Activated naive CD8-positive, alpha-beta T cell treated with anti-CD3 and anti-CD28 coated beads, Interleukin-2, amount 50 U/mL, for 16 hours (primary cell): ENCODE measurements at places on chromosomes 7 and 10.

DNA sequence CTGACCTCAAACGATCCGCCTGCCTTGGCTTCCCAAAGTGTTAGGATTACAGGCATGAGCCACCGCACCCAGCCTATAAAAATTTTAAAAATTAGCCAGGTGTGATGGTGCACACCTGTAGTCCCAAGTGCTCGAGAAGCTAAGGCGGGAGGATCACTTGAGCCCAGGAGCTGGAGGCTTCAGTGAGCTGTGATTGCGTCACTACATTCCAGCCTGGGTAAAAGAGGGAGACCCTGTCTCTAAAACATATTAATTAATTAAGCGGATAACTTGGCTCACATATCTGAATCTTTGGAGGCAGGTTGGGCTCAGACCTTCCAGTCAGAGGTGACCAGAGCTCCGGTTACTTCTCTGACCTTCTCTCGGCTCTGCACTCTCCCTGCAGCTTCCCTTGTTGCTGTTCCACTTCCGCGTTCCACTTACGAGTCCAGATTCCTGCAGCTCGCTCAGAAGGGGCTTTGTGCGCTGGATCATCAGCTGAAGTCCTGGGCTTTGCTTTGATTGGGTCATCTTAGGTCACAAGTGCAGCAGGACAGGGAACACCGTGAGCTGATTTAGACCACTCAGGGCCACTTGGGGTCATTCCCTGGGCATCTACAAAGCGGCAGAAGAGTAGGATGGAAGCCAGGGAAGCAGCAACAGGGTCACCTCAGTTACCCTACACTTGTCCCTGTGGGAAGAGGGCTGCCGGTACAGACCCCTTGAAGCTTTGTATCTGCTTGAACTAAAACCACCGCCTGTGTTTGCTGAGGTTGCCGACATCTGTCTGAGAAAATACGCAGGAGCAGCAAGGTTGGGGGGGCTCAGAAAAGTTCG lies 2.0 kb upstream of the ARPC1B start:
- no peak for DNase-seq

DNA sequence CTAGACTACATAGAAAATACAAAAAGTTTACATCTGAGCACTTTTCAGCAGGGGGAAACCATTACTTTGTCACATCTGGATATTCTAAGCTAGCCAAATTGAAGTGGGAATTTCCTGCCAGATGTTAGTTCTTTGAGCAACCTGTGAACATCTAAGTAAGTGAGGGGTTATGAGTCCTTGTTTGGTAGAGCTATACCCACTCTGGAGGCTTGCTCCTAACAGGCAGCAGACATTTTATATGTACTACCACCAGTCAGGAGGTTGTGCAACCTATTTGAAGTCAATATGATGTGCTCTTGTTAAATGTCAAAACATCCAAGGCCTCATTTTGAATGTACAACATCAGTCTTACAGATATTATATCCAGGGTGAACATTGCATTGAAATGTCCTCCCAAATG lies 143.3 kb upstream of the KAT6B start:
- DNase-seq: no peak

DNA sequence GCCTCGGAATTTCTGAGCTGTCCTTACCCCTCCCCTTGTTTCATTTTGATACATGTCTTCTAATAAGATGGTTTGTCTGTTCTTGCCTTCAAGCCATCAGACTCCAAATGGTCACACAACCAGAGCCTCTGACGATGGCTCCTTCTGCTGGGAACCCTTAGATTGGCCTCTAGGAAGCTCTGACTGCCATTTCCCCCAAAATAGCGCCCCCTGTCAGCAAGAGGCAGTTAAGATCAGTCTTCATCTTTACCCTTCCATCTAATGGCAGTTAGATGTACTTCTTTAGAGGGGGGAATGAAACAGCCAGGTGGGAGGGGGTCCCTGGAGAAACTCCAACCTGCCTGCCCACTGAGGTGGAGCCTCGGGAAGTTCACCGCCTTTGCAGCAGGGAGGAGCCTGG lies 85.8 kb upstream of the GPR22 start:
- DNase-seq: no peak

DNA sequence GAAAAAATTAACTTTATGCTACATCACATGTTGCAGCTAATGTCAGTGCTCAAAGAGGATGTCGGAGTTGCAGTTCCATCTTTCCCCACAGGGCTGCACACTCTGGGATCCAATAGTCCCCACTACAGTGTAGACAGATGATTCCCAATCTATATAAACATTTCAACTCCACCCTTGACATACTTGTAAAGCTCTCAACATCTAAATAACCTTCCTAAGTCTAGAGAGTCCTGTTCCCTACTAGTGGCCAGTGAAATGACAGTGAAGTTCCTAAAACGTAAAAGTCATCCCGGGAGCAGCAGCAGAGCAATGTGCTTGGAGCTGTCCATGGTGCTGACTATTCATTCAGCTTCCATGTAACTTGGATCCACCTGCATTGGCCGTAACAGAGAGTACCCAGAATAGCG lies 145.1 kb downstream of the GRM8 start:
- no peak for DNase-seq

GRCh38 chr7:153091477-153091876 lies 331.9 kb downstream of the ACTR3B start:
- DNase-seq: no peak

- no peak for DNase-seq
Observed at GRCh38 chr7:8434290-8435002, 1.0 kb downstream of the NXPH1 start.

- no peak for DNase-seq
Observed at GRCh38 chr10:9339716-9340115, 1285.2 kb downstream of the GATA3 start.

DNA sequence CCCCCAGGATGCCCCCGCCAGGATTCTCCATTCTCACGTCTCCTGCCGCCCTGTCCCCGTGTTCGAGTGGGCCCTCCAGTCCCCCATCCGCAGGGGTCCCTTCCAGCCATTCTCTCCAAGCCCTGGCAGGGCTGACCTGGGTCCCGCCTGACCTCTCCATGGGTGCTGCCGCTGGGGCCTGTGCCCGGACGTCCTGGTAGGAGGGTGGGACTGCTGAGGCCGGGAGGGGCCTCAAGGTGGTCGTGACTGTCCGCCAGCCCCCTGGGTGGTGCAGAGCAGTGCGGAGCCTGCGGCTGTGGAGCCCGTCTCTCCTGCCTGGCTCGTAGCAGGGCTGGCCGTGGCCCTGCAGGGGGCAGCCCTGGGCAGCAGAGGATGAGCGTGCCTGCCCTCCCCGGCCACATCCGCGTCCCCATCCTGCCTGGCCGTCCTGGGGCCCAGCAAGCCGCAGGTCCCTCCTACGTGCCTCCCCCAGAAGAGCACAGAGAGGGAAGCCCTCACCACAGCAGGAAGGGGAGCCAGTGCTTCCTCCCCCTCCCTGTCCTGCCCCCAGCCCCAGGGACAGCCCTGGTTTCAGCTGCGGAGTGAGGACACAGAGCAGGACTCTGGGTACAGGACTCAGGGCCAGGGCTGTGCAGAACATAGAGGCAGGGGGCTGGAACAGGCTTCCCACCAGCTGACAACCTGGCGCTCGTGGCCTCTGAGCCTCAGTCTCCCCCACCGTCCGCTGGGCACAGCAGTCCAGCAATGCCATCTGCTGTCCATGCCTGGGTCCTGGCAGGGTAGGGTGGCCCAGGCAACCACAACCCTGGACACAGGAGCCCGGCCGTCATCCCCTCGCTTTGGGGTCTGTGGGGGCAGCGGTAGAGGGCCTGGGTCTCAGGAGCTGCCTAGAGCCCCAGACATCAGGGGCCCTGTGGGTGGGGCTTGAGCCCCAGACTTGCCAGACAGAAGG lies 1.5 kb upstream of the GRIFIN start:
- DNase-seq: peak; percentile 8

DNA sequence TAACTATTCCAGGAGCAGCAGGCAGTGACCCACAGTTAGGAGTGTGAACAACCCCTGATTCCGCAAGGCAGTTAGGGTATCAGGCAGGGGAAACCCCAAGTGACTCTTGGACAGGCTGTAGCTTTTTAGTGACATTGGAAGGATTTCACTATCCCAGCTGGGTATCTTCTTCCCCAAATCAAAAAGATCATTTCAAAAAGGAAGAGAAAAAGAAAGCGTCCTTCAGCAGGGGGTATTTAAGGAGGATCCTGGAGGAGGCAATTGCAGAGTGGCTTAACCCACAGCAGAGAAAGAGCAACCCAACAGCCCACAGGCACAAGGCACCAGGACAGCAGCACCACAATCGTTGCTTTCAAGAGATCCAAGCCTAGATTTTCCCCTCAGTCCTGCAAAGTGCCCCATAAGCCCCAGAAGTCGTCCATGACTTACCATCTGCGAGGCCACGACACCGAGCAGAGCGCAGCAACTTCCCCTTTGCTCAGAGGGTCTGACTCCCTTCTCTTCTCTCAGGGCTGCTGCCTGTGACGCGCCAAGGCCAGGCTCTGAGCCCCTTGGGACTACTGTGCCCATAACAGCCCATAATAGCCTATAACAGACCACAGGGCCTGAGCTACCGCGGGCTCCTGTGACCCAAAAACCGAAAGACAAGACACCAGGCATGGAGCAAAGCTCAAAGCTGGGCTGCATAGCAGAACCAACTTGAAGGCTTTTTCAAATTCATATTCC lies 19.8 kb downstream of the PIK3AP1 start:
- no peak for DNase-seq

DNA sequence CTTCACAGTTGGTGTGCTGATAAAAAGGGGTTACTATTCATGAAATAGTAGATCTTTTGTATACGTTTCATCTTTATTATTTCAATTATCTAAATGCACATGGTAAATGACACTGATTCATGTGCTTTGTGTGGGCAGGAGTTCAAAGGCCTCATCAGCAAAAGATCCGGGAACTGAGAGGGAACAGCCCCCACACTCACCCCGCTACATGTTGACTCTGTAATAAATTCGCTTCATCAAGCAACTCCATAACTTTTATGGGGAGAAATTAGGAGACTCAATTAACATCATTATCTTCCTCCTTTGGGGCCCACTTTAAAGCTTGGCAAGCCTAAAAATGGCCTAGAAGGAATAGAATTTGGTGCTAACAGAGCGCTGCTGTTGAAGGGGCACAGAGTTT lies 250.7 kb upstream of the BMPER start:
- DNase-seq: no peak

DNA sequence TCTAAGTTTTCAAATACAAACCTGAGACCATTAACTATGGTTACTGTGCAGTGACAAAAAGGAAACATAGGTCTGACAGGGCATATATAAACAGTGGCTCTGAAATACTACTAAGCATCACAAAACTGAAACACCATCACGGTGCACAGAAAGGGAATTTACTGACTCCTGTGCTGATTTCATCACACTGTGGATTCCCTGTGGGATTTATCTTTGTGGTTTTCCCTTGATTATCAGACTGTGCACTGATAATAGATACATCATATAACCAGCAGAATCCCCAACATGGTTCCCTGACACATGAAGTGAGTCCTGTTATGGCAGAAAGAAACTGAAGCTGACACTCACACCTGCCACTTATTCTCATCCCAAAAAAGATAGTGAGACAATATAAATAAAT lies 676.3 kb upstream of the KCND2 start:
- no peak for DNase-seq

- no peak for DNase-seq
Observed at GRCh38 chr10:47435081-47435480, 48.8 kb downstream of the ANXA8 start.

DNA sequence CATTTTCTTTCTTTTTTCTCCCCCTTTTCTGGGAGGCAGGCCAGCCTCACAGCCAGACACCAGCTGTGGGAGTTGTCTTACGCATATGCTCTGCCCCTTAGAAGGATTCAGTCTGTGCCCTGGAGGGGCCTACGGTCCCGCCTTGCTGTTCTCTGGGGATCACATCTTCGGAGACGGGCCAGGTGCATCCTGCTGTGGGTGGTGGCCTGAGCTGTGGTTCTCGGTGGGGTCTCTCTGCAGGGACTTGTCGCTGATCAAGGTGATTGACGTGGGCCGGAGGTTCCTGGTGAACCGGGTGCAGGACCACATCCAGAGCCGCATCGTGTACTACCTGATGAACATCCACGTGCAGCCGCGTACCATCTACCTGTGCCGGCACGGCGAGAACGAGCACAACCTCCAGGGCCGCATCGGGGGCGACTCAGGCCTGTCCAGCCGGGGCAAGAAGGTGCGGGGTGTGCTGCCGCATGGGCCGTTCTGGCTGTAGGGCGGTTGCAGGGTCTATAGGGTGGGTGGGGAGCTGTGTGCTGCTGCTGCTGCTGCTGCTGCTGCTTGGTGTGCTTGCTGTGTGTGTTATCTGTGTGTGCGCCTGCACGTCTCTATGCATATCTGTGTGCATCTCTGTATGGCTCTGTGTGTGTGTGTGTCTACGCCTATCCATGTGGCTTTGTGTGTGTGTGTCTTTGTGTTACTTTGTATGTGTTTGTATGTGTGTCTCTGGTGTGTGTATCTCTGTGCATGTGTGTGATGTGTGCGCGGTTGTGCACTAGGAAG lies 17.9 kb downstream of the PFKFB3 start:
- DNase-seq: no peak

DNA sequence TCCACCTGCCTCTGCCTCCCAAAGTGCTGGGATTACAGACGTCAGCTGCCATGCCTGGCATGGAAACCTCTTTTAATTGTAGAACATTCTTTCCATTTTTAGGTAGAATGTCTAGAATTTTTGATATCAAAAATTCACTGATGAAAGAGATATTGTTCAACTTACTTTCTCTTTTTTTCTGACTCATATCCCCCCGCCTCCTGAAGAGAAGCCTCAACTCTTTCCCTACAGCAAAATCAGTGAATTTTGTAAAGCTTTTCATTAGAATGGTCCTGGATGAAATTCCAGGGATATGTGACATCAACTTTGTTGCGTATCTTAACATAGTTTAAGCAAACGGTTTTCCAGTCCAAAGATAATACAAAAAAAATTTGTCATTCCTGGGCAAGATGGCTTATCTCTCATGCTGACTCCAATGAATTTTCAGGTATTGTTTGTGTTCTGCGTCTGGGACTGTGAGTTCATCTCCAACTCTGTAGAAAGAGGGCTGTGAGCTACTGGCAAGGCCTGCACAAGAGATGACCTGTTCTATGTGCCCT lies 256.8 kb downstream of the BMPER start:
- DNase-seq: no peak

GRCh38 chr10:84261236-84261915 lies 16.5 kb downstream of the RGR start:
- no peak for DNase-seq

- DNase-seq: no peak
Observed at GRCh38 chr10:73810358-73810734, 1.1 kb downstream of the NDST2 start.

GRCh38 chr10:79345241-79346011 lies 1.8 kb upstream of the PPIF start:
- DNase-seq: no peak

- DNase-seq: no peak
Observed at GRCh38 chr10:113071446-113071845, 121.4 kb downstream of the TCF7L2 start.

DNA sequence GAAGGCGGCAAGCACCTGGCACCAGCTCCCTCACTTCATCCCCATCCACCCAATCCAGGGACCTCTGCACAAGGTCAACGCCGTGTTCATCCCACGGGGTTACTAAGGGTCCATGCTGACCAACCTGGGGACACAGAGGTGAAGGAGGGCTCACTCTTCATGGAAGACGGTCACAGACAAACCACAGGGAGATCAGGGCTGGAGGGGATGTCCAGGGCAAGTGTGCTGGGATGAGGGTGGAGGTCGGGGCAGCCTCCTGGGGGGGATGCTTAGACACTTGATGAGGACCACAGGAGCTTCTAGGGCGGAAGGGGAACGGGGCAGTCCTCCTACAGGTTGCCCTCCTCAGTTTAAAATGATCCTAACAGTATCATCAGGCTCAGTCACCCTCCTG lies 46.7 kb downstream of the FAM53B start:
- no peak for DNase-seq

GRCh38 chr7:98802088-98802780 lies 67.6 kb downstream of the TMEM130 start:
- no peak for DNase-seq

- no peak for DNase-seq
Observed at GRCh38 chr7:47765373-47765979, 182.8 kb downstream of the PKD1L1 start.
